ENCODE measurements at places on chromosomes 11 and 22. TPM values are rescaled to one million over a fixed set of nuclear protein-coding genes. Genes with fewer than 3 reads are reported as not detected.

Gene CTTN
- total RNA-seq, result 327 TPM

Gene C11orf16
- not detected for total RNA-seq

Gene FBXO3
- total RNA-seq, result 24.9 TPM

Gene FAM180B
- total RNA-seq, result not detected

Gene TPH1
- total RNA-seq, result 2.3 TPM

Gene GLB1L3
- not detected for total RNA-seq

DNA sequence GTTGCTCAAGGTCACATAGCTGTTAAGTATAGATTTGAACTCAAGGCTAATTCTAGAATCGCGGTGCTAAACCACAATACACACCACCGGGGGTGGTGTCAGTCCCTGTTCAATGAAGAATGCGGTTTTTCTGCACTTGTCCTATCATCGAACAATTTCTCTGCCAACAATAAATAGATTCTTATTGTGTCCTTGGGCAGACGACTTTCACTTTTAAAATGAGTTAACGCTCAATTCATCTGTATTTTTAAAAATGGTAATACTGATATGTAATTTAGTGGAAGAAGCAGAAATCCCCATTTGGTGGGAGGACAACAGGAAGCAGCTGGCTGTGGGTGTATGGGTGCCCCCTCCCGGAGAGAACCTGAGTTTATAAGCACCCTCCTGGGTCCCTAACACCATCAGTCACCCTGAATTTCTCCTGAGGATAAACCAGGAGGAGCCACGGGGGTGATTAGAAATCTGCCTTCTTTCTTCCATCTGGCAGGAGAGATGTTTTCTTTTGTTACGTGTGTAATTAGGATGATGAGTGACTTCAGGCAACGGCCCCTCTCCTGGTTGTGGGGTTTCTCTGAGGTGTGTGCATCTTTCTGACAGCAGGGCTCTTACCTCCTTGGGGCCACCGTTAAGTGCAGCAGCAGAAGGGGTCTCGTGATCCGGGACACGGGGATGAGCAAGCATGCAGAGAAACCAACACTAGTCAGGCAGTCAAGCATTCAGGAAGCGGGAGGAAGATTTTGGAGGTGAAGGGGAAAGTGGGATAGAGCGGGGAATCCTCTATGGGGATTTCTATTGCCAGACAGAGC is 87.7 kb downstream of the GRAMD1B start:
- H3K4me1 ChIP-seq, result no peaks in the 10 kb centered on the region
- H3K27ac ChIP-seq, result no peak overlapping the region
- no peaks in the 10 kb centered on the region for H3K36me3 ChIP-seq
- H3K27me3 ChIP-seq, result peaks cover 8% of the 10 kb centered on the region
- DNase-seq, result no peak

- no peaks in the 10 kb centered on the region for H3K27me3 ChIP-seq
- no peaks in the 10 kb centered on the region for H3K36me3 ChIP-seq
- peaks cover 7% of the 10 kb centered on the region for H3K4me1 ChIP-seq
- H3K27ac ChIP-seq, result no peak overlapping the region
- no peak overlapping the region for H3K4me3 ChIP-seq
- DNase-seq, result no peak
These were observed 1327.0 kb downstream of the BRD1 start for GRCh38 chr22:48500471-48501230.

GRCh38 chr22:46855681-46856080 is 93.2 kb downstream of the TBC1D22A start:
- no peaks in the 10 kb centered on the region for H3K4me1 ChIP-seq
- H3K27ac ChIP-seq, result no peak overlapping the region
- no peaks in the 10 kb centered on the region for H3K27me3 ChIP-seq

DNA sequence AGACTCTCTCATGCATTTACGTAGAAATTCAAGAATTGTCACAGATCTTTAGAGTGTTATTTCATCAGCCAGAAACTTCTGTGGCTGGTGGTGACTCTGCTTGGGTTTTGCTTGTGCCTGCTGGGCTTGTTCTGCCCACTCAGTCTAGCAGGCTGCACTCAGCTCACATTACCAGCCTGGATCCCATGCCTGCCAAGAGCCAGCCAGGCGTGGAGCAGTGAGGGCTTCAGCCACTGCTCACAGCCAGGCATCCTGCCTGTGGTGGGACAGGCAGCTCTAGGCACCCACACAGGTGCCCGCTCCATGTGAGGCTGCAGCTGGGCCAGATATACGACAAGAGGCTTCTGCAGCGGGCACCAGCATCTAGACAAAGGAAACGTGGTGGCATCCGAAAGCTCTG is 1213.3 kb upstream of the RAG2 start:
- no peaks in the 10 kb centered on the region for H3K4me1 ChIP-seq
- no peak overlapping the region for H3K4me3 ChIP-seq
- H3K27ac ChIP-seq, result no peak overlapping the region

DNA sequence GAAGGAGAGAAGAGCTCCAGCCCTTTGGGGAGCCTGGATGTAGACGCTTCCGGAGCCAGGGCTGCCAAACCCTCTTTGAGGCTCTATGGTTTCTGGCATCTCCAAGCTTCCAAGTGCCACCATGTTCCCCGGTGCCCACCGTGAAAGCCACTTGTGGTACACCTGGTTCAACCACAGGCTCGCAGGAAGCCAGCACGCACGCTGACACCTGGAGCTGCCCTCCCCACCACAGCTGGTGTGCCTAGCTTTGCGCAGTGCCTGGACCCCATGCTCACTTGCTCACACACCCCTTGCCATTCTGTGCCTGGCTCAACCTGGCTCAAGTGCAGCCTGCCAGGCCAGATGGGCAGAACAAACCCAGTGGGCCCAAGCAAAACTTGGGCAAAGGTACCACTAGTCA is 831.4 kb downstream of the DLG2 start:
- no peaks in the 10 kb centered on the region for H3K36me3 ChIP-seq
- H3K27ac ChIP-seq, result no peak overlapping the region
- H3K27me3 ChIP-seq, result no peaks in the 10 kb centered on the region
- no peak for DNase-seq
- H3K4me1 ChIP-seq, result no peaks in the 10 kb centered on the region
- no peak overlapping the region for H3K4me3 ChIP-seq

DNA sequence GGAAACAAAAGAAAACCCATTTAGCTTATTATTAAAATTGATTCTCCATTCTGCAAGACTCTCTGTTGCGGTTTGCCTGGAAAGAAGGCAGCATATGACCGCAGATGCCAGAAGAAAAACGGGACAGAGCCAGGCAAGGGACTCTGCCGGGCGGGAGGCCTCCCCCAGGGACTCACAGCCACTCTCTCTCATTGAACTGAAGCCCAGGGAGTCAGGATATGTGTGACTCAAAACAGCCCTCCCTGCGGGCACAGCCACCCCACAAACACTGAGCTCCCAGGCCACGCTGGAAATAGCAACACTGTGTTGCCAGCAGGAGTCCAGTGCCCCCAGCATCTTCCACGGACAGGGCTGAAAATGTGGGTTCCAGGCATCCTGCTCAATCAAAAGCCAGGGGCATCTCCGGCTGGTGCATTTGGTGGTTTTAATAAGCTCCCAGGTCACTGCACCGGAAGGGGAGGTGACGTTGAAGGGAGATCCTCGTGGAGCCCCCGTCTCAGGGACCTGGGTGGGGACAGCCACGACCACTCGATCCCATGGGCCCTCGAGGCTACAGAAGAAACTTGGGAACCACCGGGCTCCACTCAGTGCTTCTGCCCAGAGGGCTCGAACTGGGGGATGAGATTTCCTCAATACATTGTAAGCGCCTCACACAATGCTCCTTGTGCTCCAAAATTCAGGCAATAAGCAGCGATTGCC is 624.5 kb downstream of the TBC1D22A start:
- peaks cover 34% of the 10 kb centered on the region for H3K27me3 ChIP-seq
- no peak for DNase-seq
- no peaks in the 10 kb centered on the region for H3K4me1 ChIP-seq
- no peak overlapping the region for H3K27ac ChIP-seq

GRCh38 chr11:64591257-64592233 is 525 bp downstream of the SLC22A12 start:
- no peaks in the 10 kb centered on the region for H3K4me1 ChIP-seq
- no peak overlapping the region for H3K27ac ChIP-seq
- no peaks in the 10 kb centered on the region for H3K36me3 ChIP-seq
- no peak overlapping the region for H3K4me3 ChIP-seq

DNA sequence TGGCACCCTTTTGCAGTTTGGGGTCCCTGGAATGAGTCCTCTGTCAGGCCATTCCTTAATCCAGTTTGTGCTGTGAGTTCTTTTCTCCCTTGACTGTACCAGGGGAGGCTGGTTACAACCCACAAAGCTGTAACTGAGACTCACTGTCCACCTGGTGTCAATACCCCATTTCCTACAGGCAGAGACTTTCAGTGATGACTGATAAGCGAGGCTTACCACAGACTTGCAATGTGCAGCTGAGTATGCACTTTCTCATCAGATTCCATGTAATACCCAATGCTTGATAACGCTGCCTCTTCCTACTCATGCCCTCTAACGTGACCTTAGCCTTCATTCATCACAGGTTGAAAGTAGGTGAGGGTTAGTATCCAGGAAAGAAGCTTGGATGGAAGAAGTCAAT is 120.1 kb downstream of the INSC start:
- H3K4me1 ChIP-seq, result no peaks in the 10 kb centered on the region
- no peak overlapping the region for H3K4me3 ChIP-seq
- no peaks in the 10 kb centered on the region for H3K36me3 ChIP-seq

GRCh38 chr11:88431675-88432341 is 94.3 kb upstream of the CTSC start:
- no peaks in the 10 kb centered on the region for H3K4me1 ChIP-seq
- no peaks in the 10 kb centered on the region for H3K36me3 ChIP-seq
- H3K27me3 ChIP-seq, result no peaks in the 10 kb centered on the region
- no peak overlapping the region for H3K27ac ChIP-seq

- no peak overlapping the region for H3K27ac ChIP-seq
- peaks cover 26% of the 10 kb centered on the region for H3K4me1 ChIP-seq
- no peaks in the 10 kb centered on the region for H3K27me3 ChIP-seq
- DNase-seq, result no peak
- H3K36me3 ChIP-seq, result no peaks in the 10 kb centered on the region
- H3K4me3 ChIP-seq, result no peak overlapping the region
These were observed 225.9 kb upstream of the SESN3 start for GRCh38 chr11:95456714-95457491.

GRCh38 chr11:114057147-114057546 is 2.4 kb upstream of the ZBTB16 start:
- H3K36me3 ChIP-seq, result no peaks in the 10 kb centered on the region
- no peak overlapping the region for H3K4me3 ChIP-seq
- H3K4me1 ChIP-seq, result peaks cover 39% of the 10 kb centered on the region
- peaks cover 32% of the 10 kb centered on the region for H3K27me3 ChIP-seq

DNA sequence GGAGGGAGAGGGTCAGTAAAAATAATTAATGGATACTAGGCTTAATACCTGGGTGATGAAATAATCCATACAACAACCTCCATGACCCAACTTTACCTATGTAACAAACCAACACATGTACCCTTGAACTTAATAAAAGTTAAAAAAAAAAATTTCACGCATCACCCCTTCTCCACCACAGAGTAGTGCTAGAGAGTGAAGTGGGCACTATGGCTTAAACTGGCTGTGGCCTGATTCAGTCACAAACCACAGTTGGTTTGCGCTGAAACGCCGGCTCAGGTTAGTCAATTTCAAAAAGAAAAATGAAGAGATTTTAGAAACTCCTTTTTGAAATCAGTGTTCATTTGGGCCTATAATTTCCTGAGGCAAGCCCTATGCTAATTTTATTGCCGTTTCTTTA is 144.3 kb downstream of the TRPC6 start:
- no peak overlapping the region for H3K27ac ChIP-seq
- H3K4me1 ChIP-seq, result peaks cover 14% of the 10 kb centered on the region
- H3K36me3 ChIP-seq, result no peaks in the 10 kb centered on the region
- H3K27me3 ChIP-seq, result no peaks in the 10 kb centered on the region
- no peak for DNase-seq

DNA sequence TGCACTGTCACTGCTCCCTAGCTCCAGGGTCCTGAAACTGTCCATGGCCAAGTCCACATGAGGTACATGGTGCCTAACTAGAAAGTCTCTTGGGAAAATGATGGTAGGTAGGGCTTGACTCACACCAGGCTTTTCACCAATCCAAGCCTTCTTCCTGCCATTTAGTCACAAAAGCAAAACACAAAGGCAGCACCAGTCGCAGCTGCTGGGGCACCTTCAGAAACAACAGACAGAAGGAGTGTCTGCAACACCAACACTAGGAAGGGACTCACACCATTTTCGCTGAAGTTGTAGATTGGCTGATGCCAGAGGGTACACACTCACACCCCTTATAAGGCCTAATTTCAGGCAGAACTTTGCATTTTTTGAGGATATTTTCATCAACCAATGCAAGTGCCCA is 55.7 kb downstream of the SYTL2 start:
- H3K27ac ChIP-seq, result no peak overlapping the region
- no peaks in the 10 kb centered on the region for H3K27me3 ChIP-seq
- H3K36me3 ChIP-seq, result no peaks in the 10 kb centered on the region
- H3K4me3 ChIP-seq, result no peak overlapping the region
- H3K4me1 ChIP-seq, result peaks cover 33% of the 10 kb centered on the region

GRCh38 chr11:11217929-11218628 is 135.0 kb downstream of the CSNK2A3 start:
- no peaks in the 10 kb centered on the region for H3K27me3 ChIP-seq
- peak overlapping the region; percentile 8 for H3K27ac ChIP-seq
- no peaks in the 10 kb centered on the region for H3K36me3 ChIP-seq
- peak; percentile 68 for DNase-seq
- H3K4me3 ChIP-seq, result no peak overlapping the region

DNA sequence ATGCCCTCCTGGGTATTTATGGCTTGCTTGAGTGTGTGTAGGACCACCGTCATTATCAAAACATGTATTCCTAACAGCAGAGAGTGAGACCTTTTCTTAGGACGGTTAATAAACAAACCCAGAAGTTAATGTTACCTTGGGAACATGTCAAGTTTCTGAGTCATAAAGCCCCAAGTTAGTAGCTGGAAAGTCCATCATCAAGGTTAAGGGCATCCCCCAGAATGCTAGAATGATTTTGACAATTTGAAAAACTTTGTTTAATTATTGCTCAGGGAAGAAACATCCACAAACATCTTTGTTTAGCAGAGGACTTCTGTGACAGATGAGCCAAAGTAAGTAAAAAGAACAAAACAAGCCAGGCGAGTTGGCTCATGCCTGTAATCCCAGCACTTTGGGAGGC is 20.0 kb downstream of the CAVIN3 start:
- no peaks in the 10 kb centered on the region for H3K4me1 ChIP-seq
- no peaks in the 10 kb centered on the region for H3K36me3 ChIP-seq
- no peak for DNase-seq
- no peak overlapping the region for H3K4me3 ChIP-seq

GRCh38 chr11:74710281-74710938 is 20.8 kb downstream of the CHRDL2 start:
- H3K4me3 ChIP-seq, result no peak overlapping the region
- DNase-seq, result no peak
- no peaks in the 10 kb centered on the region for H3K4me1 ChIP-seq
- H3K27me3 ChIP-seq, result no peaks in the 10 kb centered on the region
- H3K36me3 ChIP-seq, result peaks cover 6% of the 10 kb centered on the region

- no peak overlapping the region for H3K4me3 ChIP-seq
- H3K4me1 ChIP-seq, result peaks cover 24% of the 10 kb centered on the region
- no peaks in the 10 kb centered on the region for H3K36me3 ChIP-seq
- no peak overlapping the region for H3K27ac ChIP-seq
These were observed 8.7 kb upstream of the DGKZ start for GRCh38 chr11:46338636-46338987.

All from stomach (tissue), 19 donors.